ENCODE measurements at places on chromosomes 11 and 22.

DNA sequence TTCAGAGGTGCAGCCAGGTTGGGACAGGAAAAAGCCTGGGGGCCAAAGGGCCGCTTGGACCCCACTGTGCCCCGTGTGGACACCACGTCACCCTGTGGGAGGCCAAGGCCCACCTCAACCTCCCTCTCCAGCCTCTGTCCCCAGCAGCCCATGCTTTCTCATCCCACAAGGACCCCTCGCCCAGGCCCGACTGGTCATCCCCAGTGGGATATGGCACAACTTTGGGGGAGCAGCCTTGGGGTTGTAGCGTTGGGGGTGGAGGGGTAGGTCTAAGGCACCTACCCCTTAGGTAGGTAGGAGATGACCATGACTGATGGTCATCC, 44.0 kb downstream of the IGF2 start:
- DNase-seq: no peak

GRCh38 chr11:79708319-79708932, 267.6 kb upstream of the TENM4 start:
- DNase-seq: peak; percentile 4

- no peak for DNase-seq
Observed at GRCh38 chr22:37739035-37739434, 42.2 kb downstream of the TRIOBP start.

- no peak for DNase-seq
Observed at GRCh38 chr22:49155039-49155769, 672.5 kb downstream of the BRD1 start.

GRCh38 chr22:42190274-42190673, 59.7 kb upstream of the CYP2D6 start:
- DNase-seq: no peak

Data from smooth muscle cell of the brain vasculature (primary cell).